ENCODE measurements at places on chromosomes 1 and 21. TPM values are rescaled to one million over a fixed set of nuclear protein-coding genes. Genes with fewer than 3 reads are reported as not detected.

Gene SNRPE
- 66.0 TPM for total RNA-seq

- no peak overlapping the region for H3K27ac ChIP-seq
- no peak overlapping the region for H3K4me3 ChIP-seq
- no peaks in the 10 kb centered on the region for H3K4me1 ChIP-seq
- DNase-seq, result no peak
- H3K27me3 ChIP-seq, result no peaks in the 10 kb centered on the region
These were observed 58.8 kb upstream of the TBX15 start for GRCh38 chr1:119046785-119047438.

Gene FCAMR
- total RNA-seq, result not detected

DNA sequence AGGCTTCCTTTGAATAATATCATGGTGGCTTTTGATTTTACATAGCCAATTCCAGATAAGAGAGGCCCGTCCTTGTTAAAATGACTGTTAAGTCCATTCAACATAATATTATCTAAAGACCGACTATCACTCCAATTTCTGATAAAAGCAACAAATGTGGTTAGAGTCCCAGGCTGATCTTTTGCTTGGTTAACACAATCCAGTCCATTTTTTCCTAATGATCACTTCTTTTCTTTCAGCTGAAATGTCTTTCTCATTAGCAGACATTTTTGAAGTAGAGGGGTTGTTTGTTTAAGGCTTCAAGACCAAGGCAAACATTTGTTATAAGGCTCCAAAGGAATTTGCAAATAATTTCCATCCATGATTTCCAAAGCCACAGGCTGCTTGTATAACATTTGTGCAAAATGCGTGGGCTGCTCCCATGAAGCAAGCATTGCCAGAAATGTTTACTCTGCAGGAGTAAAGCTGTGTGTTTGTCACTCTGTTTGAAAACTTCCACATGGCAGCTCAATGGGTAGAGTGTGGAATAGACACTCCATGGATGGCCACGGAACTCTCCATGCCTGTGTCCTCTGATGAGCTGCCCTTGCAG, 111.5 kb downstream of the PSMG1 start:
- DNase-seq, result no peak
- no peaks in the 10 kb centered on the region for H3K27me3 ChIP-seq
- H3K36me3 ChIP-seq, result no peaks in the 10 kb centered on the region
- peaks cover 2% of the 10 kb centered on the region for H3K4me1 ChIP-seq

DNA sequence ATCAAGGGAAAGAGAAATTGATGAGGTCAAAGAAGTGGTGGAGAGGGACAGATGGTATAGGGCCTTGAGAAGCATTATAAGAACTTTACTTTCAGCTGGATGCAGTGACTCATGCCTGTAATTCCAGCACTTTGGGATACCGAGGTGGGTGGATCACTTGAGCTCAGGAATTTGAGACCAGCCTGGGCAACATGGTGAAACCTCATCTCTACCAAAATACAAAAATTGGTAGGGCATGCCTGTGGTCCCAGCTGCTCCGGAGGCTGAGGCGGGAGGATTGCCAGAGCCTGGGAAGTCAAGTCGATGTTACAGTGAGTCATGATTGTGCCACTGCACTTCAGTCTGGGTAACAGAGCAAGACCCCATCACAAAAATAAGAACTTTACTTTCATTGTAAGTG, 5.7 kb downstream of the TMEM50A start:
- H3K27ac ChIP-seq, result no peak overlapping the region
- peaks cover 35% of the 10 kb centered on the region for H3K4me1 ChIP-seq
- DNase-seq, result no peak
- no peaks in the 10 kb centered on the region for H3K36me3 ChIP-seq

Gene TCHHL1
- total RNA-seq, result not detected

Gene SIK1
- 7.9 TPM for total RNA-seq

Gene NECTIN4
- not detected for total RNA-seq

DNA sequence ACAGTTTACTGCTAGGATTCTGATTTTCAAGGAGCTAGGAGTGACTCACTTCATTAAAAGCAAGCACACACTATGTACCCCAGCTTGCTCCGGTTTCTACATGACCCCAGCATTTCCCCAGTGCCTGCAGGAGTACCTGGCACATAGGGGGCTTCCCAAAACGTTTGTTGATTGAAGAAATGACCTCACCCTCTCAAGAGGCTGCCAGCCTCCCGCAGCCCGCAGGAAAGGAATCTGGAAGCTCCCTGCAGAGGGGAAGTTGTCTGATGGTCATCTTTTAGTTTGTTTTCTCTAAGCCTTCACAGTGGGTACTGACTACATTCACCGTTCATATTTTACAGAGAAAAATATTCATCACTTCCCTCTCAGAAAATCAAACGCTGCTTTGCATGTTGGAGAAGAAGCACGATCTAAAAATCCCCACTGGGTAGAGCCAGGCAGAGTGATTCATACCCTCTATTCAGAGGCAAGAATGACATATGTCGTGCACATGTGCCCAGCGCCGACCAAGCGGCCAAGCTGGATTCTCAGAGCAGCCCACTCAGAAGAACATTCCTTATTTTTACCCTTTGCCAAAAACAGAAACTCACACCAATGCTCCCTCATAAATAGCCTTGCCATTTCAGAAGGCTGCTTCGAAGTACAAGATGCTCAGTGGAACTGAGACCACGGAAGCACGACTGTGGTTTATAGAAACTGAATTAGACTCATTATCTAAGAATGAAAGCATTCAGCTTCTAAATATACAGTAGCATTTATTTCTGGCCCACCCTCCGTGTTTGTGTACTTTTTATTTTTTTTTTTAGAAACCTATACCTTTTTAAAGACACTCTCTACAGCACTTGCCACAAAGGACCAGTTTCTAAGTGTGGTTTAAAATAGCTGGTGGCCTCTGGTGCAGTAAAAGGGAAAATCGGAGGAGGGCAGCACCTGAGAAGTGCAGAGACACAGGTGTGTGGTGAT, 143.2 kb downstream of the MIS18A start:
- H3K36me3 ChIP-seq, result no peaks in the 10 kb centered on the region
- H3K4me3 ChIP-seq, result no peak overlapping the region
- no peak for DNase-seq

DNA sequence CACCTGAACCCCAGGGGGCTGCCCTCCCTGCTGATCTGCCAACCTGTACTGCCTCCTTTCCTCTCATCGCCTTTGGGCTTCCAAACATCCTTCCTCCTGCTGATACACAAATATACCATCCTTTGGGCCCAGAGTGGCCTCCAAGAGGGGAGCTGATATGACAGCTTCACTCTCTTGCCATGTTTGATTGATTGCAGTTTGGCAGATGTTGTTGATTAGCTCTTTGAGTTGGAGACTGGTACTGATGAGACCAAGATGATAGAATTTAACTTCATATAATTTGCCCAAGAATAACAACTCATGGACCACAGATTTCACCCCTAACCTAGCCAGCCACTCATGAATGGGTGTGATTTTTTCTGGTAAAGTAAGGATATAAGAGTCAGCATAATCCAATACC, 227.8 kb downstream of the HHAT start:
- no peak overlapping the region for H3K4me3 ChIP-seq
- H3K36me3 ChIP-seq, result no peaks in the 10 kb centered on the region
- no peaks in the 10 kb centered on the region for H3K27me3 ChIP-seq
- no peak for DNase-seq
